AG09319 (cell line): ENCODE measurements at places on chromosomes 4 and X.

GRCh38 chr4:16418814-16419213 is 192.5 kb upstream of the TAPT1 start:
- no peak for DNase-seq

GRCh38 chr4:71229477-71230270 is 109.1 kb upstream of the SLC4A4 start:
- no peak for DNase-seq

DNA sequence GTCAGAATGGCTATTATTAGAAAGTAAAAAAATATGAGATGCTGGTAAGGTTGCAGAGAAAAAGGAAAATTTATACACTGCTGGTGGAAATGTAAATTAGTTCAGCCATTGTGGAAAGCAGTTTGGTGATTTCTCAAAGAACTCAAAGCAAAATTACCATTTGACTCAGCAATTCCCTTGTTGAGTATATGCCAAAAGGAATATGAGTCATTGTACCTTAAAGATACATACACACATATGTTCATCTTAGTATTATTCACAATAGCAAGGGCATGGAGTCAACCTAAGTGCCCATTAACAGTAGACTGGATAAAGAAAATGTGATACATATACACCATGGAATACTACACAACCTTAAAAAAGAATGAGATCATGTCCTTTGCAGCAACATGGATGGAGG is 148.2 kb downstream of the COMMD8 start:
- no peak for DNase-seq

GRCh38 chr4:86497131-86497530 is 97.0 kb upstream of the PTPN13 start:
- DNase-seq: no peak

GRCh38 chr4:152729466-152729865 is 49.7 kb upstream of the TMEM154 start:
- DNase-seq: no peak

- DNase-seq: no peak
Observed at GRCh38 chr4:123121241-123121907, 199.0 kb upstream of the NUDT6 start.

- DNase-seq: no peak
Observed at GRCh38 chr4:42152507-42153504, at the start of gene BEND4. Gene BEND4, minus strand, starts transcription at chr4:42152655. Its CDS starts 512 bp downstream, at chr4:42152143.

GRCh38 chrX:112163906-112164305 is 81.3 kb upstream of the TRPC5 start:
- no peak for DNase-seq

DNA sequence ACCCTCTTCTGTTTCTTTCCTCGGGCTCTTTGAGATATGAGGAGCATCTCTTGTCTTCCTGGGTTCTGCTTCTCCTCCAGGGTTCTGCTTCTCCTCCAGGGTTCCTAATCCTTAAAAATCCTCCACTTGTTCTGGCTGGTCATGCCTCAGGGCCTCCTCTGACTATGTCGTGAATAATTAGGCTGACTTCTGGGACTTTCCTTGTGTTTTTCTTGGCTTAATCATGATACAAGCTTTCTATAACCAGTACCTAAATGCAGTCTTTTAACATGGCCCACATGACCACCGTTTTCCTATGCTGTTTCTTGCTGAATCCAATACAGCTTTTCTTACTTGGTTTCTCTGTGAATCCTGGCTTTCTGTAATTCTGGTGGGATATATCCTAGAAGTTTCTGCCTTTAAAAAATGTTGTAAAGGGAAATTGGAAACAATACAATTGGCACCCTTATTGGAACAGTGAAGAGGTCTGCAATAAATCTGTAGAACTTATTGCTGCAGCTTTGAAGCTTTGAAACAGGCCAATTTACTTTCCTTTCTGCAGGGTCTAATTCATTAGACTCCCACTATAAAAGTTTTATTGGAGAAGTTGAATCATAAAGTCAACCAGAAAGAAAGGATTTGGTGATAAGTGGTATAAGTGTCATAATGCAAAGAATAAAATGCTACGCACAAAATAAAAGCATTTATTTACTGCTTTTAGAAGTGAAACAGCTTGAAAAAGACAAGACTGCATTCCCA is 213.1 kb downstream of the UGT8 start:
- no peak for DNase-seq

- DNase-seq: no peak
Observed at GRCh38 chr4:1234811-1235292, 14.1 kb downstream of the CTBP1 start.

GRCh38 chr4:114279711-114280110 is 300.3 kb upstream of the ARSJ start:
- no peak for DNase-seq

GRCh38 chrX:132071254-132071653 is 48.2 kb downstream of the STK26 start:
- DNase-seq: no peak

DNA sequence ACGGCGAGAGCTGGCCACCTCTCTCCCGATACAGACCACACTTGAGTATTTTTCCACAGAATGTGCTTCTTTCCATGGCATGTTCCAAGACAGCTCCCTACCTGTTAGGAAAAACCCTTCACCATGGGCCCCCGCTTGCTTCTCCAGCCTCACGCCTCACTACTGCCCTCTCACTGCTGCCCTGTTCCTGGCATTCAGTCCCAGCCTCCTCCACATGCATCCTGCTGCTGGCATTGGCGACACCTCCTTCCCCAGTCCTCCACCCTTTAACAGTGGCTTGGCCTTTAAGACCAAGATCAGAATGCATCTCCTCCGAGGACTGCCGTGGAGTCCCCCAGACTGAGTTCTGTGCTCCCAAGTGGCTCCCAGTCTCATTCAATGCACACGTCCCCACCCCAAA is 10.7 kb downstream of the PNMA6F start:
- DNase-seq: no peak

GRCh38 chrX:10325611-10326010 is 168.8 kb downstream of the CLCN4 start:
- no peak for DNase-seq

GRCh38 chr4:5785806-5786680 is 75.0 kb downstream of the EVC start:
- peak; percentile 66 for DNase-seq

- DNase-seq: no peak
Observed at GRCh38 chr4:140103676-140104075, 50.3 kb downstream of the MAML3 start.

- DNase-seq: no peak
Observed at GRCh38 chr4:111360906-111361305, 738.0 kb upstream of the PITX2 start.

- no peak for DNase-seq
Observed at GRCh38 chr4:56768763-56769162, 52.7 kb downstream of the SPINK2 start.

DNA sequence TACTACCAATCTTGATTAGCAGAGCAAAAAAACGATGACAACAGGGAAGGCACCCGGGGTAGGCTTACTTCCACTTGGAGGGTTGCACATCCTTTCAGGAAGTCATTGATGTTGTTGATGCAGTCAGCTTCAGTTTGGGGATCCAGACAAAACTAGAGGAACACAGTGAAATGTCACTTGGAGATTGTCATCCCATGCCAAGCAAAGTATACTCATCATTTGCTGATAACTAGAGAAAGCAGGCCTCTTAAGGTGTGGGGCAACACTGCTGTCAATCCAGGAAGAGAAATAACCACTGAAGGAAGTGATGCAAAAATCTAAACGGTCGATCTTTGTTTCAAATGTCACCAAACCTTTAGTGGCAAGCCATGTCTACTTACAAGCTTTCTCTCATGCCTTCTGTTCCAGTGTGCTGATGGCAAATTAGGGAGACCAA is 1.4 kb downstream of the ARHGEF6 start:
- DNase-seq: no peak

GRCh38 chrX:15838017-15838416 is 16.6 kb downstream of the AP1S2 start:
- DNase-seq: no peak

- no peak for DNase-seq
Observed at GRCh38 chr4:186150926-186151325, 40.4 kb upstream of the CYP4V2 start.

GRCh38 chrX:86047936-86048280 is 550 bp upstream of the CHM start:
- no peak for DNase-seq

- DNase-seq: no peak
Observed at GRCh38 chr4:131534944-131535645, 1614.0 kb upstream of the PCDH10 start.

DNA sequence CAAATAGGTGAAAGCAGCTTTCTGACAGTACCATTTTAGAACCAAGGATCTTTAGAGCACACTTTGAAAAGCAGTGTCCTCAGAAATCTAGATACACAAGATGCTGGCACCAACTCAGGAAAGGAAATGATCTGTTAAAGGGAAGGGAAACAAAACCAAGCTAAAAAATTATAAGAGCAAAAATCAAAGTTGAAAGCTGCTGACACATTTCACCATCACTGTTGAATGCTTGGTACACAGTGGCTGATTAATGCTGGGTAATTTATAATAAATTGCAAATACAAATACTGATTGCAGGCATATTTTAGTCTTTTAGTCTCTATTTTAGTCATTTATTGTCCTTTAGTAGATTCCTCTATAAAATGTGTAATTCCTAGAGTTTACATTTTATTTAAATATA is 1540.1 kb upstream of the PCDH10 start:
- no peak for DNase-seq

- peak; percentile 98 for DNase-seq
Observed at GRCh38 chr4:118765399-118765798, 70.5 kb downstream of the SEC24D start.

- no peak for DNase-seq
Observed at GRCh38 chr4:143287572-143287923, 49.1 kb upstream of the GAB1 start.
